Fibroblast of lung (primary cell): ENCODE measurements at places on chromosomes 6 and 20. TPM values are rescaled to one million over a fixed set of nuclear protein-coding genes. Genes with fewer than 3 reads are reported as not detected.

The BACH2 gene
- total RNA-seq: 1.5 and 2.6 TPM in 2 replicates

The GPSM3 gene
- total RNA-seq: 1.3 and 2.3 TPM in 2 replicates

The HLA-DQB1 gene
- not detected in 2 replicates for total RNA-seq

The SLC17A3 gene
- total RNA-seq: not detected in 2 replicates

The MYLK4 gene
- total RNA-seq: 0.26 and 0.33 TPM in 2 replicates

DNA sequence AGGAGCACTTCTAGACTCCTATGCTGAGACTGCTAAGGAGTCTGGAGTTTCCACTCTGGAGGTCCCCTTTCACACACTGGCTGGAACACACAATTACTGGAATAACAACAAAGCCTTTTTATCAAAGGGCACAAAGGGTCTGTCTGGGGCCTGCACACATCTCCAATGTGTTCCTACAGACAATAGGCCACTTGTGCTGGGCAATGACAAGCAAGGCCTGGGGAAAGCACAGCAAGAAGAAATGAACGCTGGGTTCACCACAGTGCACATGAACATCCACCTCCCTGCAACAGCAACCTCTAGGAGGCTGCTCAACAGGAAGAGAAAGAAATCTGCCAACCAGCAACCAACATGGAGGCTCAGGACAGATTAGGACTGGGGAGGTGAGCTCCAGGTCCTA, 43.9 kb downstream of the TRPC4AP start:
- no peak for DNase-seq

DNA sequence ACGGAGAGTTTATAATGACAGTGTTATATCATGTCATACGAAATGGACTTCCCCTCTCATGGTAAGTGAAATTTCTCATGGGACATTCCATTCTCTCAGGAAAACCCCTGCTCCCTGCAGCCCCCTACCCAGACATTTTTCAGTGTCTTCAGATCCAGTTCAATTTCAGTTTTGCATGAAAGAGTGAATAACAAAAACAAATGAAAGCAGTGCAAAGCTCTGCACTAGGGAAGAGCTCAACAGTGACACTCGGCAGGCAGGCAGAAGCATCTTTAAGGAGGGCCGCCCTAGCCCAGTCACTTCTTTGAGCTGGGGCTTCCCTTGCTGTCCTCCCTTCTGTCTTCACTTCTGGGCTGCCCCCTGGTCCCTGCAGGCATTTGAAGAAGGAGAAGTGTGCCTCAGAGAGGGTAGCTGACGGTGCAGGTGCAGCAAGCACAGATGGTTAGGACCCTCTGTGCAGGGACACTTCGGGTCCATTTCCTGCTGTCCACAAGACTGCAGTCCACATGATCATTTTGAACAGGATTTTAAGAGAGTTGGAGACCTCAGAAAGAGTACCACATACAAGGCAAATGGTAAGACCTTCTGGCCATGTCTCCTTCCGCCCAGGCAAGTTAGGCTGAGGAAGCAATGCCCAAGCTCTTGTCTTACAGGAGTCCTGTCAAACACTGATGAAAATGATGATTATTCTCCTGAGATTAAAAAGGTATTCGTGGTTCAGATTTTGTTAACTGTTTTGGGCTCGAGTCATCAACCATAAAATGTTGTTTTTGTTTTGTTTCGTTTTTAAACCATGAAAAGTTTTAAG, 5.4 kb upstream of the DUSP22 start:
- no peak for DNase-seq

- no peak for DNase-seq
Measured at GRCh38 chr20:45114465-45115385, at the start of gene WFDC5. Gene WFDC5, minus strand, starts transcription at chr20:45115174. Its CDS starts 91 bp downstream, at chr20:45115083.

GRCh38 chr20:45971425-45971674, 653 bp downstream of the ZNF335 start:
- no peak for DNase-seq

DNA sequence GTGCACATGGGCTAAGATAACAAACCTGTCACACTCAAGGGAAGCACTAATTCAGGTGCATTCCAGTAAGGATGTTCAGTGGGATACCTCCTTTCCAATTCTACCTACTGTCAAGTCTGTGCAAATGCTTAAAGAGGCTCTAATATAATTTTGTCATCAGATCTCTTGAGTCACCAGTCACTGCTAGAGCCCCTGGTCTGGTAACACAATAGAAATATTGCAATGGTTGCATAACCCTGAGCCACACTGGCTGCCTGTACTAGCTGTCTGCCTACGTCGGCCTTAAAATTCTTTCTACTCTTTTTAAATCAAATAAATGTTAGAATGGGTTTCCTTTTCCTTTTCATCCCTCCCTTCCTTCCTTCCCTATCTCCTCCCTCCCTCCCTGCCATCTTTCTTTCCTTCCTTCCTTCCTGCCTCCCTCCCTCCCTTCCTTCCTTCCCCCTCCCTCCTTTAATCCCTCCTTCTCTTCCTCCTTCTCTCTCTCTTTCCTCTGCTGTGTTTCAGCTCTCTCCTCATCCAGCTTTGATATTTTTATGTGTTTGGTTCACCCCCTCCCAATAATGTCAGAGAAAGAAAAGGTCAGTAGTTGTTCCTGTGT, 28.1 kb upstream of the OLIG3 start:
- DNase-seq: no peak

- peak; percentile 44 for DNase-seq
Measured at GRCh38 chr20:9172851-9173250, 104.0 kb downstream of the PLCB4 start.

- no peak for DNase-seq
Measured at GRCh38 chr6:42032366-42032765, 18.0 kb upstream of the TAF8 start.

DNA sequence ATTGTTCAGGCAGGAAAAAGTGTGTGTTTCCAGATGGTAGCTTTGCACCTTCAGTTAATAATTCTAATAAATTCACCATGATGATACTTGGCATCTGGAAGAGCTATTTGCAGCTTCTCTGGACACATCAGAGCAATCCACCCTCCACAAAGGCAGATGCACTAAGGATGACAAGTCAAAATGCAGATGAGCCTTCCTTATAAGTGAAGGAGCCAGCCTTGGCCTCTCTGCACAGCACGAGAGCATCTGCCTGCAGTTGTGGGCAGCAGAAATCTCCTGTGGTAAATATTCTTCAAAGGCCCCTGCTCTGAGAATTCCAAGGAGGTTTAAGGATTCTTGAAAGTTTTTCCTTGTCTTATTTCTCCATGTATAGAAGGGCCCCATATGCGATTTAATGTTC, 6.9 kb upstream of the POM121L2 start:
- DNase-seq: no peak
